Epithelial cell of prostate (primary cell): ENCODE measurements at places on chromosomes 1 and 21.

DNA sequence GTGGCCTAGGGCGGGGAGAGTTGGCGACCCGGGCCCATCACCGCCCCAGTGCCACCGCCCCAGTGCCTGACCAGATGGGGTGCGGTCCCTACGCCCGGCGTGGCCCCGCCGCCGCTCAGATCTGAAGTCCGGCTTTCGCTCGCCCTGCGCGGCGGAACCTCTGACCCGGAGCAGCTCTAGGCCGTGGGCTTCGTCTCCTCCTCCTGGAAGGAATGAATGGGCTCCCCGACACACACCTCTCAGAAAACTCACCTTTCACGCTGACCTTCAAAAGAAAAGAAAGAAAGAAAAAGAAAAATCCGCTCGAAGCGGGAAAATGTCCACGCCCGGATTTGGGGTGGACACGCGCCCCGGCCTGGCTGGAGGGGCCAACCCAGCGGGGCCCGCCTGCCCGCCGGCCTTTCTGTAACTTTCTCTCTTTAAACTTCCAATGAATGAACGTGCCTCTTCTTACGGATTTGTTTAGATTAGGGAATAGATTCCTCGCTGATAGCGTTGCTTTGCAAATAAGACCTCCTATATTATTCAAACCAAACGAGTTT, 5.4 kb upstream of the SIM2 start:
- DNase-seq, result no peak

DNA sequence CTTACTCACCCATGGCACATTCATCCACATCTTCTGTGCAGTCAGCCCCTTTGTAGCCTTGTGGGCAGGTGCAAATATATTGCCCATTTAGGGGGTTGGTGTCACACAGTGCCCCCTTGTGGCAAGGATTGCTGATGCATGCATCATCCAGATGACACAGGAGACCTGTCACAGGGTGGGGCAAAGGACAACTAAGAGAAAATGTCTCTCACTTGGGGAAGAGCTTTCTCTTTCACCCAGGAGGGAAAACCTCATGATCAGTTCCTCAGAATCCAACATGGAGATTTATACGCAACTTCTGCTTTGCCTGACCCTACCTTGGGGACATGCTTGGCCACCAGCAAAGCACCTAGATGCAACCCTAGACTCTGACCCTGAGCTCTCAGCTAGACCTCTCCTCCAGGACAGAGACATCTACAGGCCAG, 71.8 kb upstream of the ADAM30 start:
- no peak for DNase-seq

DNA sequence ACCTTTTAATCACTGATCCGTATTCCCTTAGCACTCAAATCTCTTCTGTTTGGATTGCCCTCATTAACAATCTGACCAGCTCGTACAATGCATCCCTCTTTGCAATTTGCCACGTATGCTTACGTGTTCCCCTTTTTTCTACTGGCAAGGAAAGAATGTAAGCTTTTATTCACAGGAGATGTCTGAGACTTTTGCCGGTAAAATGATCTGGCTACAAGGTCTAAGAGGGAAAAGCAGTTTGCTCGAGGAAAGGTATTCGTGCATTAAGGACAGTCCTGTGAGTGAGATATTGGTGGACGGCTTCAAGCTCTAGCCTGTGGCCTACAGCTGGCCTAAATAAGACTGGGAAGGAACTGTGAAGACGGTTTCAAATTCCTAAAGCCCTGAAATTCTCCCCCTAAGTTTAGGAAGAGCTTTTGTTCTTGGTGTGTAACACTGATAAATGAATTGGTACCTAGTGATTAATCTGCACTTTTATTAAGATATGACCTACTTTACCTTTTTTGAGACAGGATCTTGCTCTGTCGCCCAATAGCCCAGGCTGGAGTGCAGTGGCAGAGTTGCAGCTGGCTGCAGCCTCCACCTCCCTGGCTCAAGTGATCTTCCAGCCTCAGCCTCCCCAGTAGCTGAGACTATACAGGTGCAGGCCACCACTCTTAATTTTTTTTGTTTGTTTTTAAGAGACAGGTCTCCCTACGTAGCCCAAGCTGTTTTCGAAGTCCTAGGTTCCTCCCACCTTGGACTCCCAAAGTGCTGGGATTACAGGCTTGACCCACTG, 895 bp upstream of the UBR4 start:
- DNase-seq, result no peak

DNA sequence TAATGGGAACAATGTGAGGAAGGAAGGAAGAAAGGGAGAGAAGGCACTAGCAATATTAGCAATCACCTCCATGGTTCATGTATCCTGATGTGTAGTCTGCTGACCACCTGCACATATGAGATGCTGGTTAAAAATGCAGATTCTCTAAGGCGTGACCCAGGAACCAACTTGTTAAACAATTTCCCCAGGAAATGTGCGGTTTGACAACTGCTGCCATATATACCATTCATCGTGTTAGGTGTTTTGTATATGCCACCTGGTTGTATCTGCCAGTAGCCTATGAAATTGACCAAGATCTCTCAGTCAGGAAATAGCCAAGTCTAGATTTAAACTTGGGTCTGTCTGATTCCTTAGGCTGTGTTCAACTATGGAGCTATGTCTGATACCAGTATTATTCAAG, 4.1 kb downstream of the SEMA4A start:
- no peak for DNase-seq

DNA sequence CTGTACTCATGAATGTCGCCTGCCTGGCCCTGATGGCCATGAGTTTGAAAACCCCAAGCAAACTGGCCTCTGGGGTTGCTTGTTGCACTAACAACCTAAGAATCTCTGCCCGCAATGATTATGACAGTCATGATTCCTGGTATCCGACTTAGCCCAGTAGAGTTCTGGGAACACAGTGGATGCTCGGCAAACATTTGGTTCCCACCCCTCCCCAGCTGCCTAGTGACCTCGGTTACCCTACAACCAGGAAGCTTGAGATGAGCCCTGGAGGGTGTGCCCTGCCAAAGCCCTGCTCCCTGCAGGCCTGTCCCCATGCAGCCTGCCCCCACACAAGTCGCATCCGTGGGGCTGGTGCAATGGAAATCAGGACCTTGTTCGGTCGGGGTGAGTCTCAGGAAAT, 76.0 kb upstream of the ZBTB40 start:
- DNase-seq, result no peak

DNA sequence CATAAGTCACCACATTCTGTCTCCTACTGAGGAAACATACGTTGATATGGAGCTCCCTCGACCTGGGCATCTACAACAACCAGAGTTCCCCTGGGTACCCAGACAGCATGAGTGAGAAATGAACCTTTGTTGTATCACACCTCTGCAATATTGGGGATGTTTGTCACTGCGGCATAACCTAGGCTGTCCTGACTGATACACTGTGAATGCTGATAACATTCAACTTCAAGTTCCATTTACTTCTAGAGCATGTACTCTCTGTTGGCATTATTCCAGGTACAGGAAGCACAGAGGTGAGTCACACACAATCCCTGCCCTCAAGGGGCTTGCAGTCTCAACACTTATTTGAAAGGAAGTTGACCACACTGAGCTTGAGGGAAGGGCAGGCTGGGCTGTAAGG, 65.6 kb downstream of the HTR6 start:
- DNase-seq, result no peak

DNA sequence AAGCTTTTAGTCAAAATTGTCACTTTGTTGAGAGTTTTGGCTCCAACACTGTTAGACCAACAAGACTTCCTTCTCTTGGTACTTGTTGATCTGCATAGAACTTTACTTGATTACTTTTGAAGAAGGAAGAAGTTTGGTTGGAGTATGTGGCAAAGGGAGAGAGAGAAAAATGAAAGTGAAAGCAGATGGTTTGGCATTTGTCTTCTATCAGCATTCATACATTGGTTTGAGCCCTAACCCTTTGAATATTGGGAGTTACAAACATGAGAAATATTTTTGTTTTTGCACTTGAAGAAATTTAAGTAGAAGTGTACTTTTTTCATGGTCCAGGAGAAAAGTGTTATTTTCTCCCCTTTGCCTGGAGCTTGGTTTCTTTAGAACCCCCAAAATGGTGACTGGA, 169.8 kb downstream of the ADGRL4 start:
- no peak for DNase-seq

DNA sequence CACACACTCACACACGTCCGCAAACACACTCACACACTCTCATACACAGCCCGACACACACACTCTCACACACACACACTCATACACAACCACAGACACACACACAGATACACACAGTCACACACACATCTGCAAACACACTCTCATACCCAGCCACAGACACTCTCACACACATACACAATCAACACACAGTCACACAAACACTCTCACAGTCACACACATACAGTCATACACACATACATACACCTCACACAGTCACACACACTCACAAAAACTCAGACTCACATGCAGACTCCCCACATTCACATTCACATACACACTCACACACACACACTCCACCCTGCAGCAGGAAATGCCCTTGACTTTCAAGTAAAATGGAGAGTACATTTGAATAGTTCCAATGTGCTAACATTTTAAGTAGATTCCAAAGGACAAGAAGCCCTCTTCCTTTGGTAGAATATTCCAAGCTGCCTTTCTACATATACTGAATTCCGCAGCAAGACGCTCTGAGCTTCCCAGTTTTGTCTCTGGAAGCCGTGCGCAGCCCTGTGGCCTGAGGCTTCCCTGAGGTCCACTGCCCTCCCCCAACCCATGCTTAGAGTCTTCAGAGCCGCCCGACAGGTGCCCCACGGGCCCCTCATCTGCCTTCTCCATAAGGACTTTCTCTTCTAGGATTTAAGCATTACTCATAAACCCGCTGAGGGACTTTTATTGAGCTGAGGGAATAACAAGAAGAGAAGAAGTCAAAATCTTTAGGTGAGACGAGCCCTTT, 9.7 kb downstream of the BATF3 start:
- no peak for DNase-seq

GRCh38 chr1:156660752-156661112, 16.5 kb downstream of the NES start:
- DNase-seq, result no peak

DNA sequence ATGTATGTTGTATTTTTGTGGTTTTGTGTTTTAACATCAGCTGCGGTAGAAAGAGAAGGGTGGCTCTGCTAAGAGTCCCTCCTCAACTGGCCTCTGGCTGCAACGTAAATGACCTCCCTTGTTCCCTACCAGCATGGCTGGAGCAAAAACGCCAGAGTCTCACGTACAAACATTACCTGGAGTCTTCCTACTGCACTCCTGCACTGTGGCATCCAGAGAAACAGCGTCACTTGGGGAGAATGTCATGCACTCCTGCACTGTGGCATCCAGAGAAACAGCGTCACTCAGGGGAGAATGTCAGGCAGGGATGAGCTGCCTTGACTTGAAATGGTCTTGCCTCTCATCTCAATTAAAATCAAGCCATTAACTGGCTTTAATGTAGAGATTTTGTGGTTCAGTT, 314.2 kb downstream of the KIF26B start:
- no peak for DNase-seq

DNA sequence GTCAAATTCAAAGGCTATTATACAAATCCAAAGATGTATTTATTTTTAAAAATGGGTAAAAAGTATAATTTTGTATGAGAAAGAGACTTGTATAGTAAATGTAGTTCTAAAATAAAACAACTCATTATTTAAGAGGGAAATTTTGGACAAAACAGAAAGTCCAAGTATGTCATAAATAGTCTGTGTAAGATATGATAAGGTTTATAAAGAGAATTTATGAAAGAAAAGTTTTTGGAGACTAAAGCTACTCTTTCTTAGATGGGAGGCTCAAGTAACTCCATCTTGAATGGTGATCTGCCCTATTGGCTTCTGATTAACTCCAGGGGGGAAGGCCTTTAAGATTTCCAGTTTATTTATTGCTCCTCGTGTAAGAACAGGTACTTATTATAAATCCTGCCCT, 14.7 kb upstream of the OR2T27 start:
- DNase-seq, result no peak

GRCh38 chr1:97901017-97901658, 19.7 kb downstream of the DPYD start:
- no peak for DNase-seq

DNA sequence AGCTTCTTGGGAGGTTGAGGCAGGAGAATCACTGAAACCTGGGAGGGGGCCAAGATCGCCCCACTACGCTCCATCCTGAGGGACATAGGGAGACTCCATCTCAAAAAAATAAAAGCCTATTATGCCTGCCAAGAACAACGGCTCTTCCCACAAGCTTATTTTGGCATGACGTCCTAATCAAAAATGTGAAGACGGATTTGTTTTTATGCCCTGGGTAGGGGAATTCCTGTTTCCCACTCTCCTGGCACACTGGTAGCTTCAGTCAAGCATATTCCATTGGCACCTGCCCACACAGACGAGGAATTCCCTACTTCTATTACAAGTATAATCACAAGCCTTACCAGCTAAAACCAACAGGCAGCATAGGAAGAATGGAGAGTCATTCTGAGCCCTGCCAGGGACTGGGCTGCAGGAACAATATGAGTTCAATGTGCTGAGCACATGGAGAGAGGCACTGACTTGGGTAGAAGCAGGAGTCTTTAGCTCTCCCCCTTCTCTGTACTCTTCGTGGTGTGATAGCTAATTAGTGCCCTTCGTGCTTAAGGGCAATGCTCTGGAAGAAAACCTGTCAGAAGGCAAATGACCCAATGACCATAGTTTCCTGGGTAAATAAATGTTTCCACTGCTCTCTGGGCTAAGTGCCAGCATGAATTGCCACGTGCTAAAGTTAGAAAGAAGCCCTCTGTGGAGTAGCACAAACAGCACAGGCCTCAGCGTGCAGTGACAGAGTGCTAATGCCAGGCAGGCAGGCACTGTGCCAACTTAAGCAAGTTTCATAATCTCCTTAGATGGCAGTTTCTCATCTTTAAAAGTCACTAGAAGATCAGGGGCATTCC, 16.8 kb downstream of the TNFSF4 start:
- peak; percentile 66 for DNase-seq

DNA sequence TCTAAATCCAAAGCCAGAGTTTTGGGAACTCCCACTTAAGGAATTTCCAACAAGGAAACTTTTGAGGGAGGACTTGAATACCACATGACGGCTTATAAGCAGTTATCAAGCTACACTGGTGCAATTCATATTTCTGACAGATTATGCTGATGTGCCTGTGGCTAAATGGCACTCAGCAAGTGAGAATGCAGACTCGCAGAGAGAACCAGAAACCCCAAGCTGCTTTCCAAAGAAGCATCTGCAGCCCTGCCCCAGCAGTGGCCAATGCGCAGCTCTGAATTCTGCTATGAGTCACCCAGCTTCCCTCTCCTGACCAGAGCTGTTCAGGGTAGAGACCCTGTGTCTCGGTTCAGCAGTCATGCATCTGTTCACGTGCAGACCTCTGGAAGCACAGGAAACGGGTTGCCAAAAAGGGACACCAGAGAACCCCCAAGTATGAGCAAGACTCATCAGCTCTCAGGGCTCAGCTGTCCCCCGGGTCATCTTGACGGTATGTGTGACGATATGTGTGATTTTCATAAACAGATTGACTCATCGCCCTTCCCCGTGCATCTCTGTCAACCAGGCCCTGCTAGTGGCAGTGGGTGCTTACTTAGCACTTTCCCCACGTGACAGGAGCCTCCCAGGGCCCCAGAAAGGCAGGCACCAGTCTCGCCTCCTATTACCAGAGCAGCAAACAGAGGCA, 76.3 kb downstream of the ITPKB start:
- peak; percentile 63 for DNase-seq

GRCh38 chr1:185488808-185489207, 171.8 kb upstream of the IVNS1ABP start:
- DNase-seq, result no peak
